Progenitor cell of endocrine pancreas (in vitro differentiated cells): ENCODE measurements at places on chromosomes 6 and 20. TPM values are rescaled to one million over a fixed set of nuclear protein-coding genes. Genes with fewer than 3 reads are reported as not detected.

The GPSM3 gene
- total RNA-seq = 6.1 and 6.5 TPM in 2 replicates

The ESR1 gene
- total RNA-seq = not detected in 2 replicates

DNA sequence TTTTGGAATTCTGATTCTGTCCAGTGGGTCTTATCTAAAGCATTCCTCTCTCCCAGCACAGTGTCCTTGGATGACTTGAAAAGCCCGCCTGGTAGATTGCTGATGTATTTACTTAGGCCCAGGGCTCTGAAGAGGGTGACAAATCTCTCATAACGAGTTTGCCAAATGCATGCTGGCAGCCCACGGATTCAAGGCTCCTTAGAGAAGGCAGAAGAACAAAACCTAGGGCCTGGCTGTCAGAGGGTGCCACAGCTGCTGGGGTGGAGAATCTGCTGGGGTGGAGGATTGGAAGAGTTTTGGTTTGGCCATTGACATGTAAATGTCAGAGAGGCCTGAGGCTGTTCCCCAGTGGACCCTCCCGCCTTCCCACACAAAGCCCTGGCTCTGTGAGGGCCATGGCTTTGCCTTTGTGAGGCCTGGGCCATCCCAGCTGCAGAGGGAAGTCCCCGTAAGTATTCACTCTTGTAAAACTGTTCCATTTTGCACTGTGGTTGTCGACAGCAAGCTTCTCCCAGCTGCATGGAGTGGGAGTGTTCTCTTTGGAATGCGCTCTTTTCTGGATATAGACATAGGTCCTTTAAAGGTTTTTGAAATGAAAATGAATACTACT, 50.3 kb downstream of the ANKRD6 start:
- no peak for DNase-seq

DNA sequence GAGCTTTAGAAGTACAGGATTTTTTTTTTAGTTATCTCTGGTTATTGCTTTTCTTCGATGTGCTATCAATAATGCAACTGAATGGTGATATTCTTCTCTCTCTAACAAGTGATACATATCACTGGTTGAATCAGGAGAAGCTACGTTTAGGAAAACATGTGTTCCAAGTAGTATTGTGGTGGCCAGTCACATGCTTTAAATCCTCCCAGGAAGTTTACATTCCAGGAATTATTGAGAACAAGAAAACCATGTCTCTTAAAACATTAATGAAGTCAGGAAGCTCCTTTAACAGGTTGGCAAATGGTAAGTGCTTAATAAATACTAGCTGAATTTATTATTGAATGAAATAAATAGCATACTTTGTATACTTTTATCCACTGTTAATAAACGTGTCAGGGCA, 371.1 kb downstream of the BCKDHB start:
- DNase-seq = no peak

DNA sequence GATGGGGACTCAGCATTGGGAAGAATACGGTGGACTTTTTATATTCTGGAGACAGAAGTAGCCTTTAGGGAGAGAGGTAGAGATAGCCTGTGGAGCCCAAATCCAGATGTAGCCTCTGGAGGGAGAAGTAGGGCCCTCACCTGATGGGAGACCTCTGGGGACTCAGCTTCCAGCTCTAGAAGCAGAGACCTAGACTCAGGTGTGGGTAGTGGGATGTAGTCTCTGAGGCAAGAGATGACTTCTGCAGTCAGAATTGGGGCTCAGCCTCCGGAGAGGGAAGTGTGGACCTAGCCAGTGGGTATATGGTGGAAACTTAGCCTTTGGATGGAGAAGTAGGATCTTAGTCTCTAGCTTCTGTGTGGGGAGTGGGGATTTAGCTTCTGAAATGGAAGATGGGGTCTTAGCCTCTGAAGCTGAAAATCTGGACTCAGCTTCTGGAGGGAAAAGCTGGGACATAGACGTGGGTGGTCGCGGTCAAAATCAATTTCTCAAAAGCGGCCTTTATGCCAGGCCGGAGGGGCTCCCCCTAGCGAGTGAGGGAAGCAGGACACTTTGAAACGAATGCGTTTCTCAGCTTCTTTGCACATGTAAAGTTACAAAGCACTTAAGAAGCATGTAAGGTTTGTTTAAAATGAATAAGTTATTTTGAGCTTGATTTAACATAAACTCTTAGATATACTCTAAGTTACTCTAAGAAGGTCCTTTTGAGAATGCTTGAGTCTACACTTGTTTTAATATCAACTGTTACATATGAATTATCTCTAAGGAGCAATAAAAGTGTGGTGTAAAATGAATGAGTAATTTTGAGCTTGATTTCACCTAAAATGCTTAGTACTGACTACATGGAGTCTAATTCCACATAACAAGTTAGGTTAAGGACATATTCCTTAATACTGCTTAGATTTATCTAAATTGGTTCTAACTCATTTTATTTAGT, 12.9 kb upstream of the ZNF343 start:
- no peak for DNase-seq

DNA sequence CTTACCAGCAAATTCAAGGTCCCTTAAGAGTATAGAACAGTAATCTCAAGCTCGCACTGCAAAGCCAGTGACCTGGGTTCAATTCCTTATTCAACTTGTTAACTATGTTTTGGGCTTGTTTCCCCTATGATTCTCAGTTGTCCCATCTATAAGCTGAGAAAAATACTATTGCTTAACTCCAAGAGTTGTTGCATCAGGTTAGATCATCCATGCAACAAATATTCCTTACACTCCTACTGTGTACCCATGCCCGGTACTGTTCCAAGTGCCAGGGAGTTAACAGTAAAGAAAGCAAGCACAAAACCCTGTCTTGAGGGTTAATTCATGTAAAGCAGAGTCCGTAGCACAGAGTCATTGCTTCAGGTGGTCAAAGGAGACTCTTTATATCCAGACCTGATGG, 247.3 kb downstream of the MAFB start:
- no peak for DNase-seq

DNA sequence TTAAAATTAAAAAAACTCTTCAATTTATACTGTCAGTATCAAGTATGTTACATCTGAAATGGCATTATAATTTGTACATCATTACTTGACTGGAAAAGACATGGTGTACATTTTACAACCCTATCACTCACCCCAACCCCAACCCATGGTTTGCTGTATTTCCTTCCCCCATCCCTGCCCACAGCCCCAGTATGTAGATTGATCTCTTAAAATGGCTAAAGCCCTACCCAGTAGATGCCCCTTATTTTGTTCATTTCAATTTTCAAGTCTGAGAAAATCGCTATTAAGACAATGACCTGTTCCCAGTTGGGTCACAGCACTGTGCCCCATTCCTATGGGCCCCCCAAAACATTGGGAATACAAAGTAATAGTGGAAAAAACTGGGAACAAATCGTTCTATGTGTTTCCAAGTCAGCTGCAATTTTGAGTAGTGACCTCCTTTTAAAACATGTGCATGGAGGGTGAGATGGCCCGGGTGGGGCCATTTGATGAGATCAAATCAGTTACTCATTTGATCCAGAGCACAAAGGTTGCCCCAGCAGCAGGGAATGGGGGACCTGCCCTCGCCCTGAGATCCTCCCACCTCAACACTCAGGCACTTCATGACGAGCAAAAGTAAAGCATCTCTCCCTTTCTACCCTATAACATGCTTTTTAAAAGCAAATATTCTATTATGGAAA, 13.3 kb downstream of the EZR start:
- no peak for DNase-seq

- no peak for DNase-seq
Observed at GRCh38 chr6:157952861-157953351, 28.8 kb upstream of the SYNJ2 start.

DNA sequence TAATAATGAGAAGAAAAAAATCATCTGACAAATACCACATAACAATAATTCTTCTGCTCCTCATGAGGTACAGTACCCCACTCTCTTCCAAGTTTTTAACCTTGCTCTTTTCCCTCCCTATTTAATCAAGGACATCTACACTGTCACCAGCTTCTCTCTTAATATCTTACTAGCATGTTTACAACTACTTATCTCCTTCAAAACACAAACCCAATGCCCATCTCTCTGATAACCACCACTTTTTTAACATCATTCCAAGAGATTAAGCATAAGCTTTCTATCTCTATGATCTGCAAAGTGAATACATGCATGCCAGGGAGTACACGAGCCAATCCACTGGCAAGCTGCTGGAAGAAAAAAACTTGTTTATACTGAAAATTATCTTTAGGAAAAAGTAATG, 10.3 kb downstream of the CEP85L start:
- no peak for DNase-seq

DNA sequence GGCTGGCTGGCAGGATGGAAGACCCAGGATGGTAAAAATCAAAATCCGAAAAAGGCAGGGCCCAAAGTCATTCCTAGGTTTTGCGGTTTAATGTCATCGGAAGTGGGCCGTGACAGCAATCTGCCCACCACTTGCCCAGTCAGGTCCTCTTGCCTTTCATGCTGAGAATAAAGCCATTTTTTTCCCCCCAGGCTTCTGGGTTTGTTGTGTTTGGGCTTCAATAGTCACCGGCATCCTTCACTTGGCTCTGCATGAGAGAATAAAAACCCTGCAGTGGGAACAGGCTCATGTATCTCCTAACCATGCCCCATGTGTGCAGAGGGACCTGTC, 56.1 kb downstream of the MEP1A start:
- DNase-seq = no peak
